ENCODE measurements at places on chromosomes 13 and 19.

- peak; percentile 31 for DNase-seq
These were observed 16.3 kb downstream of the MYO9B start for GRCh38 chr19:17091758-17092333.

DNA sequence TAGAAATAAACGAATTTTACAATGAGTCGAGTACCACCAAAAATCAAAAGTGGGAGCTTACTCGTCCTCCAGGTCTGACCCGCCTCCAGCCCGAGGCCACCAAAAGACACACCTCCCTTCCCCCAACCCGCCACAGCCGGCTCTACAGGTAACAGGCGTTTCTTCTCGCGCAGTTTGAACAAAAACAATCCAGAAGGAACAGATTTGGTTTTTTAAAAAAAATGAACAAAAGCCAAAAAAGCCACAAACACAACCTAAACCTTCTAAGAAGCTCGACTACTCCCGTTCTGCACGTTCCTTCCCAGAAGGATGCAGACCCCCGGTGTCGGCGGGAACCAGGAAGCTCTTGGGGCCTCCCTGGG, 671 bp downstream of the ZDHHC20 start:
- DNase-seq, result peak; percentile 14

DNA sequence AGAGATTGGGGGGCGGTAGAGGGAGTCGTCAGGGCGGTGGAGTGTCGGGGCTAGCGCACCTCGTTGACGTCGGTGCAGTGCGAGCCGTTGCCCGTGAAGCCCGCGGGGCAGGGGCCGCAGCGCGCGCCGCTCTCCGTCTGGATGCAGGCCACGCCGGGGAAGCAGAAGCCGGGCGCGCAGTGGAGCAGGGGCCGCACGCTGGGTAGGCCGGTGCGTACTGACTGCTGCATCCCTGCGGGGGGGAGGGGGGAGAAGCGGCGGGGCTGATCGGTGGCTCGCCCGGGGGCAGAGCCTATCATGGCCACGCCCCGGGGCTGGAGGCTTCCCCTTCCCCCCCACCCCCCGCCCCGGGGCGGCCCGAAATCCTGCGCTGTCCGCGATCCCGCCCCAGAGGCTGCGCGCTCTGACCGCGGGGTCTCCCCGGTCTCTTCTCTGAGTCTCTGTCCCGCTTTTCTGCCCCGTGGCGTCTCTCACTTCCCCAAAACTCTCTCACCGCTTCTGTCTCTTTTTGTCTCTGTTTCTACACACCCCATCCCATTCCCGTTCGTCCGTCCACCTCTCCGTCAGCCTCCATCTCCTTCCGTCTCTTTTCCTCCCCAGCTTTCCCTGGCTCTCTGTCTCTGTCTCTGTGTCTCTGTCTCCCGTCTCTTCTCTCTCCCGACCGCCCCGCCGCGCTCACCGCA, 1.1 kb downstream of the COMP start:
- DNase-seq, result no peak

DNA sequence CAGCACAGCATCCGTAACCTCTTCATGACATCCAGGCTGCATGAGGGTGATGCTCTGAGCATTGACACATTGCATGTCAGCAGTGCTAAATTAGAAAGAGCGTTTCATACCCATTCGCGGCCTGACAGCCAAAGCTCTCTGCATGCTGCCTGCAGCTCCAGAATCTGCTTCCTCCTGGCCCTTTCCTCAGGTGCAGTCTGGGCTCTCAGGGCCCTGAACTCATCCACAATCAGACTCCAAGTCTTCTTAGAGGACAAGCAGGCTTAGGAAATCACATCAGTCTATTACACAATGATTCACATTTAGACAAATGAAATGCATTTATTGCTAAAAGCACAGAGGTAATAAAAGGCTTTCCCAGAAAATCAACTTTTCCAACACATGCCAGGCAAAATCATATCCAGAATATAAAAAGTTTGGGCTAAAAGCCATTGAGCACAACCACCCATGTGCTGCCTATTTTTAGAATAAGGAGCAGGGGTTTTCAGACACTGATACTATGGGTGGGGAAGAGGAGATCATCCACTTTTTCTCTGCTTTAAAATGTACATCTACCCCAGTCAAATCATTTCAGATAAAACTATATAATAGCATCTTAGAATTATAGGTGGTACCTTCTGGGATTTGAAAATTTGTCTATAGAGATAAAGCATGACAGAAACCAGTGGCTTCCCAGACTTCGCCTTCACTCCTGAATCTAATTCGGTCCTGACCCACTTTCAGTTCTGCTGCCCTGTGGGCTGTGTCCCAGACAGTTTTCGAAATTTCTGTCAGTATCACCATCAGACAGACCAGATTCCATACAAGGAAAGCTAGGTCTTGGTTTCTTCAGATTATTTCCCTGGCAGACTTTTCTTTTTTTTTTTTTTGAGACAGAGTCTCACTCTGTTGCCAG, 109.3 kb downstream of the COL4A2 start:
- no peak for DNase-seq

DNA sequence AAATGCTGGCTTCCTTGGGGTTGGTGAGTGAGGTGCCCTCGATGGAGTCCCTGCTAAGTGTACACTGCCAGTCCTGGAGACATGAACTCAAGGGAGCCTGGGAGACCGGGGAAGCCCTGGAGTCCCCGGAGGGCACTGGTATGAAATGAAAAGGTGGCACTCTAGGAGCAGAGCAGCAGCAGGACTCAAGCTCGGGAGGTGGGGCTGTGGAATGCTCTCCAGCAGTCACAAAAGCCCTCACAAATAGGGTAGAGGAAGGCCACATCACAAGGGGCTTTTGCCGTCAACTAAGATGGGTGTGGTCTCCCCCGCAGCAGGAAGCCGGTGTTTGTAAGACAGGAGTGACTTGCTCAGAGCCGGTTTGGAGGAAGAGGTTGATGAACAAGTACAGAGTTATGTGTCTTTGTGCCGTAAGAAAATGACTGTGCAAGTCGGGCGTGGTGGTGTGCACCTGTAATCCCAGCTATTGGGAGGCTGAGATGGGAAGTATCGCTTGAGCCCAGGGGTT, 19.3 kb downstream of the CCNE1 start:
- peak; percentile 83 for DNase-seq

DNA sequence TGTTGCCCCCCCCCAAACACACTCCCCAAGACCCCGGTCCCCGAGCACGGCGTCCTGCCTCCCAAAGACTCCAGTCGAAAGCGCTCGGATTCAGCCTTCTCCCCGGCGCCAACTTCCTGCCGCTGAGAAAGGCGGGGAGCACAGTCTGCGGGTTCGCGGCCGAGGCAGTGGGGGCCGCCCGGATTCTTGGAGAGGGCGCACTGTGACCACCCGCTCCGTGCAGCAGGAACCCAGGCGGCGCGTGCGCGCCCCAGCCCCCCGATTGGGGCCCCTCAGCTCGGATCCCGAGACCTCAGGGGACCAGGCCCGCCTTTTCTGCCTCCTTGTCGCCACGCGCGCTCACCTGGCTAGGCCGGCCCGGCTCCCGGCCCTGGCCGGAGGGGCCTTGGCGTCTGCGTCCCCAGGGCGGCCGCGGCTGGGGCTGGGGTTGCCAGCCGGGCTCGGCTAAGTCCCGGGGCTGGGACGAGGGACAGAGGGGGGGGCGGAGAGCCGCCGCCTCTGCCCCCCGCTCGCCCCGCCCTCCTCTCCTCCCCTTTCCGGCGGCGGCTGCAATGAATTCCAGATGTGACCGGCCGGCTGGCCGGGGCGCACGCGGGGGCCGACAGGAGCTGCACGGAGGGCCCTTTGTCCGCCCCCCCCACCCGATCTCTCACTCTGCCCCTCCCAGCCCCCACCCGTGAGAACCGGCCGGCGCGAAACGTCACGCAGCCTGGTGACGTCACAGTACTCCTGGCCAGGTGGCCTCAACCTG, at the start of gene S1PR2:
Gene S1PR2, minus strand, starts transcription at position 471 of the 751 bp plus-strand sequence. CDS start 6,426 bp downstream, outside the sequence.
- peak; percentile 66 for DNase-seq

DNA sequence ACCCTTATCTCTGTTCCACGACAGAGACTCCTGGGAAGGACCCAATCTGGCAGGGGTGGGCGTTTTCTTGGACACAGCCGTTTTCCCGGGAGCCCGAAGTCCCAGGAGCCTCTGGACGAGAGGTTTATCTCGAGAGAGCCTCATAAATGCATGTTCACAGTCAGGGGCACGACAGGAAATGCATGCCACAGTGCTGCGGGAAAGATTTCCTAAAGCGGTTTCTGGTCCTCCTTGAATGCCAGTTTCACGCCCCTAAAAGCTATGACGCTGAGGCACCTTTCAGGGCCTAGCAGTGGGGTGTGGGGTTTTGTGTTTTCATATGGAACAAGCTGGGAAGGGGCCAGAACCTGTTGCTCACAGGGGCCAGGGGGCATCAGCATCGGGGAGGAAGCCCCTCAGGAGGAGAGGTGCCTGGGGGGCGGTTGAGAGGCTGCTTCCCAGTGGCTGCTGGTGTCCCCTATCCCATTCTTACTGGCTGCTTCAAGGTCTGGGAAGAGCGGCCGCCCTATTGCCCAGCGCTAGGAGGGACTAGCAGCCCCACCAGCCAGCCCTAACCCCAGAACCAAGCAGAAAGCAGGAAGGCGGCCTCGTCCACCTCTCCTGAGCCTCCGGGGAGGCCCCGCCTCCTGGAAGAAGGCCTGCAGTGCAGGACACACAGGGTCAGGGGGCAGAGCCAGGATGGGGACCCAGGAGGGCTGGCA, 157.0 kb downstream of the KDM4B start:
- DNase-seq, result no peak

DNA sequence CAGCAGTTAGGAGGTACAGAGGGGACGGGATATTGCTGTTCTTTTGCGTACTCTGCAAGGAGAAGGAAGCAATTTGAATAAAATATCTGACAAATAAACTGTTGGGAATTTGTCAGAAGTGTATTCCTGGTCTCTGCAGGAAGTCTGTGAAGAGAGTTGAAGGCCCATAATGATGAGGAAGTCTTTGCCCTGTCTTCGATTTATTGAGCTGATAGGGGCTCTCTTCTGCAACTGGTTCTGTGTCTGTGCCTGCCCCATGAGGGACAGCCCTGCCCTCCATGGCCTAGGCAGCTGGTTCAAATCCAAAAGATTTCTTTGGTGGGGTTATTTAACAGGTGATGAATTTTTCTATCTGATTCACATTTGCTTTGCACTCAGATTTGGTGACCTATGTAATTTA, 339.7 kb upstream of the EDNRB start:
- DNase-seq, result no peak

DNA sequence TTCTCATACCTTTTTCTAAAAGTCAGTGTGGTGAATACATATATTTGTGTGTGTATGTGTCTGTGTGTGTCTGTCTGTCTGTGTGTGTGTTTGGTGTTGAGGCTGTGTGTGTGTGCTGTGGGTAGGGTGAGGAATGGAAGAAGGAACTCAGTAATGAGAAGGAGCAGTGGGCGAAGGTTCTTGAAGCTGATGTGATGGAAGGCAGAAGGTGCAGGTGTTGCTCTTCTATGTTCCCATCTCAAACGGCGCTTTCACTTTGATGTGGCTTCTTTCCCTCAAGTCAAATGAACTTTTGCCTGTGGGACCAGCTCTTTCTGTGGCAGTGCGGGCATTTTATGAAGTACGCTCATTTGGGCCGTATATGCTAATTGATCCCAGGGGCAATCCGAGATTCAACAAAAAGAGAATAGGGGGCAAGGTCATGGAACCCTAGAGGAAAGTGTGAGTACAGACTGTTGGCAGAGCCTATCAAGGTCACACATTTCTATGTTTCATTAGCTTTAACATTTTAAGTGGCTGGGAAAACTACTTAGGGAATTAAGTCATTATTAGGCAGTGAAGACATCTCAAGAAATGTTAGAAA, 15.2 kb downstream of the BIVM start:
- DNase-seq, result no peak

DNA sequence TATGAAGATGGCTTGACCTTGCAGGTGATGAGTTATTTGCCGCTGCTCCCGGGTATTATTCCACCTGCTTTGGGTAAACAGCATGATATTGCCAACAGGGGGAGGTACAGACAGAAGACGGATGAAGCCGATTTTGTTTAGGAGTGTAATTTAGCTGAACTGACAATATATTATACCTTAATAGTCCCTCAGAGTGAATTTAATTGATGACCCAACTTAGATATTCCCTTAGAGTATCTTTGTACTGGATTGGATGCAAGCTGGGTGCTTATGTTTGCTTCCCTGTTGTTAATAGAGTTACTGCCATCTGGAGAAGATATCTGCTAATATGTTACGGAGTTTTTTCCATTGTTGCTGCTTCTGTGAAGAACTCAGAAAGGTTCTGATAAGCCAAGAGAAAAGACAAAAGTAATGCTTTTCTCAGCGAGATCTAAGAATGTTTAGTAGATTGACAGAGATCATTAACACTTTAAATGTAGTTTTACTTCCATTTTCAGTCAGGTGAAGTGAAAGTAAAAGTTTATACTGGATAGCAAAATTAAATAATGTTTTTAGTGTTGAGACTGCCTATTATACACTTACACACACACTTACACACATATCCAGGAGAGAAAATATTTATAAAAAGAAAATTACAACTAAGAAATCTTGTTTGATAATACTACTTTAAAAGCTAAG, 2220.8 kb upstream of the PCDH20 start:
- no peak for DNase-seq

DNA sequence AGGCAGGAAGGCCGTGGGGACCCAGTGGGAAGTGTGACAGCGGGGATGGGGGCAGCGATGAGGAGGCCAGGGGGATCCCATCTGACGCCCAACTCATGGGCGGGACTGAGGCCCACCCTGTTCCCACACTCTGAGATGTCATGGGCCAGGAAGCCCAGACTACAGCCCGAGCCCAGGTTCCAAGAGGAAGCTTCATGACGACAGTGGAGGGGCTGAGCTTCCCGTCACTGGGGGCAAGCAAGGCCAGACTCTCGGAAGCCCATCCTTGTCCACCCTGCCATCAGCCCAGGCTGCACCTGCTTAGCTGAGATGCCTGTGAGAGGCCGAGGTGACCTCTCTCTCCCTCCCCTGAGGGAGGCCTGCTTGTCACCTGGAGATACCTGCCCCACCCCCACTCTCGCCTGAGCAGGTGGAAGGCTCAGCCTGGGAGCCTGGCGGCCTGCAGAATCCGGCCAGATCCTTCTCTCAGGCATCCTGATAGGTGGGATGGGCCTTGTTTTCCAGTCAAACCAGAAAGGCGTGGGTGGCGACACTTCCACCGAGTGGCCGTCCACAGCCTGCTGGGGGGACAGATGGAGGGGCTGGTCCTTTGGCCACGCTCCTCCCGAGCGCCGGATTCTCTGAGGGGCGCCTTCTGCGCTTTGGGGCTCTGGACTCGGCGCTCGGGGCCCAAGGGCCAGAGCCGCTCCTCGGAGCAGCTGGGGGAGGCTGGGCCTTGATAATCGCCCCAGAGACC, 4.8 kb downstream of the ZBTB7A start:
- no peak for DNase-seq

GRCh38 chr19:46634045-46634655, 1.9 kb downstream of the GNG8 start:
- peak; percentile 94 for DNase-seq

DNA sequence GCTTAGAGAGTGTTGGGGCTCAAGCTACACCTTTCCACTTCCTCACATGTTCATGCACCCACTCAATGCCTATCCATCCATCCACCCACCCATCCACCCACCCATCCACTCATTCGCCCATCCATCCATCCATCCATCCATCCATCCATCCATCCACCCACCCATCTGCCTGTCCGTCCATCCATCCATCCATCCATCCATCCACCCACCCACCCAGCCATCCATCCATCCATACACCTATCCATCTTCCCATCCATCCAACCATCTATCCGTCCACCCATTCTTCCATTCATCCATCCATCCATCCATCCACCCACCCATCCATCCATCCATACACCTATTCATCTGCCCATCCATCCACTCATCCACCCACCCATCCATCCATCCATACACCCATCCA, 13.1 kb upstream of the HOMER3 start:
- no peak for DNase-seq

GRCh38 chr19:16018801-16019551, 57.3 kb upstream of the TPM4 start:
- DNase-seq, result no peak

Data from T-cell (primary cell).